ENCODE measurements at places on chromosomes 12 and 14. TPM values are rescaled to one million over a fixed set of nuclear protein-coding genes. Genes with fewer than 3 reads are reported as not detected.

Gene RFLNA
- total RNA-seq: 0.31 TPM

- H3K36me3 ChIP-seq: no peaks in the 10 kb centered on the region
- DNase-seq: no peak
- peak overlapping the region; percentile 46 for H3K27ac ChIP-seq
- peaks cover 4% of the 10 kb centered on the region for H3K4me1 ChIP-seq
- no peaks in the 10 kb centered on the region for H3K27me3 ChIP-seq
- no peak overlapping the region for H3K4me3 ChIP-seq
Observed at GRCh38 chr12:93151079-93151762, 222.1 kb upstream of the EEA1 start.

Gene TESPA1
- total RNA-seq: 0.66 TPM

Gene CCDC196
- 1.9 TPM for total RNA-seq

- H3K27ac ChIP-seq: no peak overlapping the region
- H3K4me3 ChIP-seq: no peak overlapping the region
- H3K27me3 ChIP-seq: no peaks in the 10 kb centered on the region
- DNase-seq: no peak
- H3K36me3 ChIP-seq: no peaks in the 10 kb centered on the region
- H3K4me1 ChIP-seq: no peaks in the 10 kb centered on the region
Observed at GRCh38 chr14:61744238-61744637, 18.0 kb upstream of the SNAPC1 start.

Gene DHRS2
- total RNA-seq: 6.1 TPM

DNA sequence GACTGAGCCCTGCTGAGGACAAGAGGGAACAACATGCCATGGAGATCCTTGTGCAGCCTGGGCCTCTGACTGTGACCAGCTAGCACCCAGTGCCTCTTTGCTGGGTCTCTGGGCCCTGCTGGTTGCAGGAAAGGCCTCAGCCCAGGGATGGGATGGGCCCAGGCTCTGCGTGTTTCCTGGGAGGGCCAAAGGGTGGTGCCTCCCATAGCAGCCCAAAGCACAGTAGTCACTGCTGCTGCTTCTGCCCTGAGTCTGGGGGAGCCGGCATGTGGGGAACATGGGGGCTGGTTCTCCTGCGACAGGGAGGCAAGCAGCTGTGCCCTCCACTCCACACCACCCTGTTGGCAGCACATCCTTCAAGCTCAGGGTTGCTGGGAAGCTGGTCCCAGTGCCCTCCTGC lies 18.5 kb downstream of the ANHX start:
- no peak for DNase-seq
- H3K27ac ChIP-seq: no peak overlapping the region
- H3K27me3 ChIP-seq: no peaks in the 10 kb centered on the region
- no peak overlapping the region for H3K4me3 ChIP-seq
- no peaks in the 10 kb centered on the region for H3K36me3 ChIP-seq
- no peaks in the 10 kb centered on the region for H3K4me1 ChIP-seq

GRCh38 chr14:34256223-34256622 lies 205.8 kb downstream of the SPTSSA start:
- H3K27me3 ChIP-seq: no peaks in the 10 kb centered on the region
- H3K36me3 ChIP-seq: no peaks in the 10 kb centered on the region
- no peak overlapping the region for H3K27ac ChIP-seq
- no peaks in the 10 kb centered on the region for H3K4me1 ChIP-seq
- no peak for DNase-seq

- no peak overlapping the region for H3K27ac ChIP-seq
- H3K4me1 ChIP-seq: no peaks in the 10 kb centered on the region
- no peaks in the 10 kb centered on the region for H3K36me3 ChIP-seq
- no peak overlapping the region for H3K4me3 ChIP-seq
Observed at GRCh38 chr14:34043627-34044372, 92.9 kb upstream of the EGLN3 start.

GRCh38 chr14:43901911-43902673 lies 605.0 kb downstream of the FSCB start:
- H3K27ac ChIP-seq: no peak overlapping the region
- H3K36me3 ChIP-seq: no peaks in the 10 kb centered on the region
- no peaks in the 10 kb centered on the region for H3K4me1 ChIP-seq
- H3K27me3 ChIP-seq: no peaks in the 10 kb centered on the region
- no peak overlapping the region for H3K4me3 ChIP-seq

DNA sequence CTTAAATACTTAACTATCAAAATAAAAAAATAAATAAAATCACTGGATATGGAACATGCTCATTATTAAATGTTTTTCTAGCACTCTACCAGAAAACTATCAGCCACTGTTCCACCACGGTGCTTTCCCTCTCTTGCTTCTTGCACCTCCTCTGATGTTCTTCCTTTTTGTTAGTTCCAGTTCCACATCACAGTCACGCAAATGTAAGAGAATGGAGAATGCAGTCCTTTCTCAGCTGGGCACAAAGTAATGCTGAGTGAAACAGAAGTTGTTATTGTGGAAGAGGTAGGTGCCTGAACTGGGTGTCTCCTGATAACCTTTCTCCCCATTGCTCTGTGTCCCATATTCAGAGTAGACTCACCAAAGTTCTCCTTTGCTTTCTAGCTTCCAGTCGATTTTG lies 1116.9 kb upstream of the TMEM132C start:
- no peak overlapping the region for H3K27ac ChIP-seq
- no peaks in the 10 kb centered on the region for H3K4me1 ChIP-seq
- H3K4me3 ChIP-seq: no peak overlapping the region
- no peaks in the 10 kb centered on the region for H3K27me3 ChIP-seq
